DMS53 (cell line): ENCODE measurements at places on chromosomes 6 and 20.

- no peak for DNase-seq
Observed at GRCh38 chr20:20685635-20686034, 26.8 kb downstream of the RALGAPA2 start.

DNA sequence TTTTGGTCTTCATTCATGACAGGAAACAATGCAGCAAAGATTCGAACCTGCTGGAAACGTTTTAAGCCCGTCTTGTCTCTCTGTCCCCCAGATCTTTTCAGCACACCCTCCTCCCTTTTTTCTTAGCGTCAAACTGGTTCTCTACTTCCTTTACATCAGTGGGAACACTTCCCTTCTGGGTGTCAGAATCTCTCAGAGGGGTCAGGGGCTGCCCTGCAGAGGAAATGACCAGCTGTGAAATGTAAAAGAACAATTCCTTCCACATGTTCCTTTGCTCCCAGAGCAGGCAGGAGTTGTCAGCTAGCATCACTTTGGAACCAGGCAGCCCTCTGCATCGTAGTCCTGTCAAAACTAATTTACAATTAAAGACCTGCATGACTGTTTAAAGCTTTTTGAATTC is 619.0 kb downstream of the TFAP2A start:
- DNase-seq = no peak

- no peak for DNase-seq
Observed at GRCh38 chr6:168959696-168960095, 293.9 kb downstream of the THBS2 start.

DNA sequence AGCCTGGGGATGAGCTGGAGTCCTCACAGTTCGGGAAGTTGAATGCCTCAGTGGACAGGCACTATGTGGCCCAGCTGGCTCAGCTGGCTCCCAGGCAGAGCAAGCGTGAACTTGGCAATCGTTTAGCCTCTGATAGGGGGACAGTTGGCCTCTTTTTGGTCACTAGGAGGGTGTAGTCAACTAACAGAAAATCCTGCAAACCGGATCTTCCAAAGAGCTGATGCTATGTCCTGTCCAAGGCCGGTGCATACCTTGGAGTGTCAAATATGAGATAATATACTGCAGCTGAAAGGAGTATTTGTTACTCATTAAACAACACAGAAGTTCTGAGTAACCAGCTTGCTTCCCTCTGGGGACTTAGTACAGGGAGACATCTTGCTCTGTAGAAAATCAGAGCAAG is 126.2 kb upstream of the EXOC2 start:
- no peak for DNase-seq

DNA sequence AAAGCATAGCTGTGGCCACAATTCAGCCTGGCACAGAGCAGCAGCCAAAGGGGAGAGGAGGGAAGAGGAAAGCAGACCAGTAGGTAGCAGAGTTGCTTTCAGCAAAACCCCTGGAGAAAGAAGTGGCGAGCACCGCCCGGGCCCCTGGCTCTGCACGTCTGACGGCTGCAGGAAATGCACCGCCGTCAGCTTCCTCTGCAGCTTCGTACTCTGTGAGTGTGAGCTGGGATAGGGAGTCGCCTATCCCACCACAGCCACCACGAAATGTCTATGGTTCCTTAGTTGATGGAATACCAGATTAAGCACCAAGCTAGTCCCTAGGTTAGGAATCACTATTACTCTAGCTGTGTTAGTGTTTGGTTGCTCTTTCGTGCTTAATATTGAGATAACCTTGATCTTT is 79.9 kb upstream of the NAA20 start:
- no peak for DNase-seq
